ENCODE measurements at places on chromosomes 16 and 17.
A peak's percentile ranks its signal among the peaks of the same experiment; 100 is the strongest.

DNA sequence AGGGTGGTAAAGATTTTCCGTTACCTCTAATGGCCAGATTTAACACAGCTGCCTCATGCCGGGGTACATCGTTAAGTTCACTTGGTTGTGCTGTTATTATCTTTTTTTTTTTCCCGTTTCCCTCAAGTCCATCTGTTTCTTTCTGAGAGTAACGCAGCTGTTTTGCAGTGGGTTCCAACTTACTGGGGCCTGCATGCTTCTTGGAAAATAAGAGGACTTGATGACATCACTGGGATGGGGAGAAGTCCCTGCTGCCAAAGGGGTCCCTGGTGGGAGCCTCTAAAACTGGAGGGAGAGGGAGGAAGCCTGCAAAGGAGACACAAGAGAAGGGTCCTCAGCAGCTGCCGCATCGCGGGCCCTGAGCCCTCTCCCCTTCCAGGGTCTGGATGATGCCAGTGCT lies 77.8 kb upstream of the NOL11 start:
- no peak for DNase-seq

GRCh38 chr17:69402052-69402451 lies 12.4 kb upstream of the MAP2K6 start:
- peak; percentile 21 for DNase-seq

- DNase-seq, result no peak
These were observed 9.2 kb downstream of the ALOXE3 start for GRCh38 chr17:8108972-8109660.

DNA sequence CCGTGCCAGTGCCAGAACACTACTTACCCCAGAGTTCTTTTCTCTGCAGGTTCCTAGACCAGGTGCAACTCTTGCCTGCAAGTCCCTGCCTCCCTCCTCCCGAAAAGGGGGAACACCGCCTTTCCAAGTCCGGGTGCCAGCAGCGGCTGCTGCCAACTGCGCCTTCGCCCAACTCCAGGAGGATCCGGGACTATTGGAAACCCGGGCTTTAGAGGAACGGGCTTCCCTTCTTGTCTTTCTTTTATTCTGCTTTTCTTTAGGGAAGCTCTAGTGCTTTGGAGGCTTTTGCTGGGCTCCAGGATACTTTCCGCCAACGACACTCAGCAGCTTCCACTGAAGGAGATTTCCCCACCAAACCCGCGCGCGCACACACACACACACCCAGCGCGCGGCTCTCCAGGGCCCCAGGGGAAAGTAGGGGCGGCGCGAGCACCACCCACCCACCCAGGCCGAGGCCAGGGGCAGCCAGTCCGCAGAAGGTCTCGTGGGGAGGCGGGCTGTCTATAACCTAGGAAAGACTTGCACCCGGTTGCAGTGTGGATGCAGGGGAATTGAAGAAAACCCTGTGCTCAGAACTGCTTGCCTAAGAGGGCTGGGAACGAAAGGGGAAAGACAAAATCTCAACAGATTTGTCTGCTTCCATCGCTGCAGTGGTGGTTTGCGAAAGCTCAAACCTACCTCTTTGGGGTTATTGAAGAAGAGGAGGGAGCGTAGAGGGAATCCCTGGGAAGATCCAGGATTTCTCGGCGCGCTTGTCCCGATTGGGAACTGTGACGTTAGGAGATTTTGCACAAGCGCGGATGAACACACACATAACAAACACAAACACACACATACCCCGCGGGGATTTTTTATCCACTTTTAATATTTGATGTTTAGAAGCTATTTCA lies 977 bp upstream of the CA10 start:
- no peak for DNase-seq

DNA sequence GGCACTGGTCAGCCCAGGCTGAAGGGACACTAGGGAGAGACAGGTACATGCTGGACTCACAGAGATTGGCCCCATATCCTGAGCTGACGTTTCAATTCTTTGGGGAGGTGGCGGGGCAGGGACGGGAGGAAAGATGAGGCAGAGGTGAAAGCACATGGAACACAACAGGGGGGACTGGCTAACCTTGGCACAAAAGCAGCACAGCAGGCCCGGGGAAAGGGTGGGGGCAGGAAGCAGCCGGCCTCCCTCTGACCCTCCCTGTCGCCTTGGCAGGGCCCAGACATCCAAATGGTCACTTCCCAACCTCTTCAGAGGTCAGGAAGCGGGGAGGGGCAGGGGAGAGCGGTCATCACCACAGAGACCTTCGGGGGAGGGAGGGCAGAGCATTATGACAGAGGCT lies 6.6 kb downstream of the VAT1 start:
- no peak for DNase-seq

- no peak for DNase-seq
These were observed 15.6 kb upstream of the CBFA2T3 start for GRCh38 chr16:88992351-88993165.

- DNase-seq, result no peak
These were observed 394.5 kb downstream of the NPIPA8 start for GRCh38 chr16:17942067-17942466.

GRCh38 chr16:15961060-15961511 lies 11.7 kb downstream of the ABCC1 start:
- no peak for DNase-seq

DNA sequence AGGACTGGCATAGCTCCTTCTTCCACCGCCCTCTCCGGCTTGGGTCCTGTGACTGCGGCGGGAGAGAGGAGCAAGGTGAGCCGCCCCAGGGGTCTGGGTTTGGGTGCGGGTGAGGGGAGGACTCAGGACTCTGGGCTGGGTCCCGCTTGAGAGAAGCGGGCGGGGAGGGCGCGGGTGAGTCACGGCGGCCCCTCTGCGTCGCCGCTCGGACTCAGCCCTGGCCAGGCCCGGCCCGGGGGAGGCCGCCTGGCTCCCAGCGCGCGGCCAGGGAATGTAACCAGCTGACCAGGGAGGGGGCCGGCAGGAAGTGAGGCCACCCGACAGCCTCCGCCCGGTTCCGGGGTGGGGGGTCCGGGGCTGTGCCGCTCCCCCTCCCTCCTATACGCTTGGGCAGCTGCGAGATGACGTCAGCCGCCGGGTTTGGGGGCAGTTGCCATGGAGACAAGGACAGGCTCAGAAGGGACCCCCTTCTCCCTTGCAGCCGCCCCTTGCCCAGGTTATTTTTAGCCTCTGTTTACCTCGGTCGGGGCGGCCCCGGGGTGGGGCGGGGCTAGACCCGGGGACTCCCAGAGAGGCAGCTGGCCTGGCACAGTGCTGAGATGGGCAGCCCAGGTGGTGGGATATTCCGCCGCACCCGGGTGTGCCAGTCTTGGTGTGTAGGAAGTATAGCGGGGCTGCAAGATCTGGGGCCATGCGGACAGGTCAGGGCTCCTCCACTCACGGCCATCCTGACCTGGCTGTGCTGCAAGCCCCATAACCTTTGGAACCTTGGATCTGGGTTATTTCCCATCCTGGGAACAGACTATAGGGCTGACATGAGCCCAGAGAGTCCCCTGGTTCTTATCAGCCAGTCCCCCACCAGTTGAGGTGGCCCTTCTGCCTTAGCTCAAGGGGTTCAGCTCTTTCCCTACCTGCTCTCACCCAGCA lies 1.6 kb downstream of the RIPOR1 start:
- DNase-seq, result no peak

DNA sequence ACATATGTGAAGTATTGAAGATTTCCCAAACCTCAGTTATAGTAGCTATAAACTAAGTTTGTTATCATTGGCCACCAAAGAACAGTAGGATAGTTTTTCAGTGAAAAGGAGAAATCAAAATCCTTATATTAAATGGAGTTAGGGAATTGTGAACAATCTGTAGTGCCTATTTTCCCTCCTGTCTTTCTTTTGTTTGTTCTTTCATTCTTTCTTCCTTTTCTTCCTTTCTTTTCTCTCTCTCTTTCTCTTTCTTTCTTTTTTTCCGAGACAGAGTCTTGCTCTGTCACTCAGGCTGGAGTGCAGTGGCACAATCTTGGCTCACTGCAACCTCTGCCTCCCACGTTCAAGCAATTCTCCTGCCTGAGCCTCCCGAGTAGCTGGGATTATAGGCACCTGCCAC lies 48.8 kb downstream of the SSH2 start:
- DNase-seq, result no peak

GRCh38 chr17:69757688-69758430 lies 317.2 kb upstream of the KCNJ16 start:
- no peak for DNase-seq

DNA sequence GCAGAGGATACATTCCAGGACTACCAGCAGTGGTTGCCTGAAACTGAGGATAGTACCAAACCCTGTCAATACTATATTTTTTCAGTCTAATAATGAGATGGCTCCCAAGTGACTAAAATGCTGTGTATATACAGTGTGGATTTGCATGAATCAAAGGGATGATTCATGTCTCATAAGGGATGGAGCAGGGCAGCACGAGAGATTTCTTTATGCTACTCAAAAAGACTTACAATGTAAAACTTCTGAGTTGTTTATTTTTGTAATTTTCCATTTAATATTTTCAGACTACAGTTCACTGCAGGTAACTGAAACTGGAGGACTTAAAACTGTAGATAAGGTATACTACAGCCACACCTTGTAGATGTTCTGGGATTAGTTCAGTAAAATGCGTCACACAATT lies 674.7 kb upstream of the SALL1 start:
- no peak for DNase-seq

DNA sequence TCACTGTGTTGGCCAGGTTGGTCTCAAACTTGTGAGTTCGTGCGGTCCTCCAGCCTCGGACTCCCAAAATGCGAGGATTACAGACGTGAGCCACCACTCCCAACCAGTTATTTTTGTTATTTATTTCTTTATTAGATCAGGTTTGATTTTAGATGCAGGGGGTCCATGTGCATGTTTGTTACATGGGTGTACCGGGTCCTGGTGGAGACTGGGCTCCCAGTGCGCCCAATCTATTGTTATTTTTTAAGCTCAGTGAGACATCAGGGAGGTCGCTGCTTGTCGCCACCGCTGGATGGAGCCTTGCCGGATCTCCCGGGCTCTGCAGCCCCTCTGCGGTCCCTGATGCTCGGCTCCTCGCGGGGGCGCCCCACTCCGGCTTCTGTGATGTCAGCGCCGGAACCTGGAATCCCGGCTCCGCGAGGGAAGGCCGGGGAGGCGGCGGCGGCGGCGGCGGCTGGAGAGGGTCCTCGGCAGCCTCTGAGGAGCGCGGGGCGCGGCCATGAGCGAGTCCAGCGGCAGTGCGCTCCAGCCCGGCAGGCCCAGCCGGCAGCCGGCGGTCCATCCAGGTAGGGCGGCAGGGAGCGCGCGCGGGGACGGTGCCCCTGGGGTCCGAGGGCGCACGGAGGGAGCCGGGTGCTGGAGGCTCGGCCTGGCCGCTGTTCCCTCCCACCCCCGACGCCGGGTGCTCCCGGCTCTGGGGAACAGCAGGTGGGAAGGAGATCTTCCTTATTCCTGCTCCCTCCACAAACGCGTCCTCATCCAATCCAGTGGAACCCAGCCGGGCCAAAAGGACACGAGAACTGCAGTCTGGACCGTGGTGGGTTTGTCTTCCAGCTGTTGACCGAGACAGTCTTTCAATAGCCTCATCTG lies at the start of gene TMC7:
Gene TMC7, plus strand, starts transcription at position 370 of the 870 bp plus-strand sequence. Its CDS starts 130 bp downstream, at position 500.
- peak; percentile 90 for DNase-seq

DNA sequence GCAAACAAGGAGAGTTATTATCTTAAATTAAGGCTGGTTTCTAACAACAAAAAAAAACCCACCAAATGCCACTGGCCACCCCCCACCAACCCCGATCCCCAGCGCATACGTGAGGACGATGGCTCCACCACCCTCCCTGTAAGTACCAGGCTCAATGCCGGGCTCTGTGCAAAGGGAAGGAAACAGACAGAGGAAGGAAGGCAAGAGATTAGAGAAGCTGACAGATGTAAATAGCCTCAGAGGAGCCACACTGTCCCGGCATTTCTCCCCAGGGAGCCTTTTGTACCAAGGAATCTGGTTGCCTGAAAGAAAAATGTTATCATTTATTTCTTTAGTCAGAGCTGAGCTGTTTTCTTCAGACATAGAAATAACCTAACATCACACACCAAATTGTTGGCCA lies 13.1 kb downstream of the SOST start:
- DNase-seq, result no peak

GRCh38 chr17:17081304-17081940 lies 39.2 kb downstream of the MPRIP start:
- no peak for DNase-seq

- DNase-seq, result no peak
These were observed 7.4 kb upstream of the PSMC3IP start for GRCh38 chr17:42584880-42585279.

- DNase-seq, result peak; percentile 91
These were observed 18.8 kb downstream of the SIAH1 start for GRCh38 chr16:48366165-48367093.

GRCh38 chr17:75225016-75225415 lies 19.5 kb downstream of the NUP85 start:
- no peak for DNase-seq

DNA sequence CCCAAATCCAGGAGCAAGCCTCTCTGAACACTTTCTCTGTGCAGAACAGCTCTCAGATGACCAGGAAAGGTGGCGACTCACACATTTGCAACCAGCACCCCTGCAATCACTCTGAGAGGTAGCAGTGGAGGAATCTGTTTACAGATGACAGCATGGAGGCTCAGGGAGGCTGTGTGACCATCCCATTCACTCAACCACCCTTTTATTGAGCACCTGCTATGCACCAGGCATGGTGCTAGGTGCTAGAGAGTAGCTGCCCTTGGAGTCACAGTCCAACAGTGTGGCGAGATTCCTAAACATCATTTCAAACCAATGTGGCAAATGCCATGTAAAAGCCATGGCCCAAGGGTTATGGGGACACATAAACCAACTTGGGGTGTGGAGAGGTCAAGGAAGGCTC lies 1.5 kb upstream of the ITGB4 start:
- DNase-seq, result no peak

DNA sequence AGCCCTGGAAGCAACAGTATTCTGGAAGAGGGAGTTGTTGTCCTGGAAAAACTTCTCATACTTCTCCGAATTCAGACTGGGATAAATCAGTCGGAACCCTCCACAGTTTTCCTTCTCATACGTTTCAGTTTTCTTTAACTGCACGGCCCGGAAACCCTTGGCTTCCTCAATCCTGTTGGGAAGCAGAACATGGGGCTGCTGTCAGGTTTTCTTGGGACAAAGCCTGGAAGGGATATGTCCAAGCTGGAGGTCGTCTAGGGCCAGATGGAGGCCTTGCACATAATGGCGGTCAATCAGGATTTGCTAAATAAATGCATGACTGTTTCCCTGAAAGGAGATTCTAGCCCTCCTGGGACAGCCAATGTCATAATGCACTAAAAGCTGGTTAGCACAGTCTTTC lies 29.2 kb downstream of the TTLL6 start:
- DNase-seq, result no peak

DNA sequence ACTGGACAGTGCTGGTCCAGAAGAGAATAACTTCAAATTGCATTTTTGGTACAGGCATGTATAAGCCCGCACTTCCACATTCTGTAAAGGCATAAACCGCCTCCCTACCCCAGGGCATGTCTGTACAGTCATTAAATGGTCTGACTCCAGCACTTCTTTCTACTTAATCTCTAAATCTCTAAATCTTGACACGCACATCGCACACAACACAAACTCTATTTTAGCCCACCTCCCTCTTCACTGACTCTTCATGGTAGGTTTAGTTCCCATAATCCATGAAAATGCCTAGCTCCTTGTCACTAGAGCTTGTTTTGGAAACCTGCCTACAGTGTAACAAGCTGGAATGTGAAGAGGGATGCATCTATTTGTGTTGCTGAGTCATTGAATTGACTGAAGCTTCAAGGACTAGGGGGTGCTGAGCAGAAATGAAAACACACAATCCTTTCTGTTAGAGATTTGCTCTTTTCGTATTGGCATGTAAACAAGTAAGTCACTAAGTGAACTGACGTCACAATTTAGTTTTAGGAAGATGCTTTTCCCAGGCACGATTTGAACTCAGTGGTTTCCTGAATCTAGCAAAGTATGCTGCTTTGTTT lies 1.6 kb upstream of the DUSP14 start:
- DNase-seq, result peak; percentile 83
